ENCODE measurements at places on chromosomes 3 and 15.

GRCh38 chr15:97944724-97945123, 15.8 kb upstream of the ARRDC4 start:
- no peak for DNase-seq

DNA sequence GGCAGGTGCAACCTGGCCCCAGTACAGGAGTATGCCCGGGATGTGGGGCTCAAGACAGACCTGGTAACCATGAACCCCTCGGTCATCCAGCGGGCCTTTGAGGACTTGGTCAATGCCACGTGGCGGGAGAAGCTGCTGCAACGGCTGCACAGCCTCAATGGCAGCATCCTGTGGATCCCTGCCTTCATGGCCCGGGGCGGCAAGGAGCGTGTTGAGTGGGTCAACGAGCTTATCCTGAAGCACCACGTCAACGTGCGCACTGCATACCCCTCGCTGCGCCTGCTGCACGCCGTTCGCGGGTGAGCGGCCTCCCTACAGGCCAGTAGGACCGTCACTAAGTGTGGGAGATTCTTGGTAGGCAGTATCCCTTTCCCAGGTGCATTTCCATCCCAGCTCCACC, 51.0 kb downstream of the ST8SIA2 start:
- no peak for DNase-seq

GRCh38 chr3:100605358-100605757, 4.0 kb upstream of the ADGRG7 start:
- no peak for DNase-seq

DNA sequence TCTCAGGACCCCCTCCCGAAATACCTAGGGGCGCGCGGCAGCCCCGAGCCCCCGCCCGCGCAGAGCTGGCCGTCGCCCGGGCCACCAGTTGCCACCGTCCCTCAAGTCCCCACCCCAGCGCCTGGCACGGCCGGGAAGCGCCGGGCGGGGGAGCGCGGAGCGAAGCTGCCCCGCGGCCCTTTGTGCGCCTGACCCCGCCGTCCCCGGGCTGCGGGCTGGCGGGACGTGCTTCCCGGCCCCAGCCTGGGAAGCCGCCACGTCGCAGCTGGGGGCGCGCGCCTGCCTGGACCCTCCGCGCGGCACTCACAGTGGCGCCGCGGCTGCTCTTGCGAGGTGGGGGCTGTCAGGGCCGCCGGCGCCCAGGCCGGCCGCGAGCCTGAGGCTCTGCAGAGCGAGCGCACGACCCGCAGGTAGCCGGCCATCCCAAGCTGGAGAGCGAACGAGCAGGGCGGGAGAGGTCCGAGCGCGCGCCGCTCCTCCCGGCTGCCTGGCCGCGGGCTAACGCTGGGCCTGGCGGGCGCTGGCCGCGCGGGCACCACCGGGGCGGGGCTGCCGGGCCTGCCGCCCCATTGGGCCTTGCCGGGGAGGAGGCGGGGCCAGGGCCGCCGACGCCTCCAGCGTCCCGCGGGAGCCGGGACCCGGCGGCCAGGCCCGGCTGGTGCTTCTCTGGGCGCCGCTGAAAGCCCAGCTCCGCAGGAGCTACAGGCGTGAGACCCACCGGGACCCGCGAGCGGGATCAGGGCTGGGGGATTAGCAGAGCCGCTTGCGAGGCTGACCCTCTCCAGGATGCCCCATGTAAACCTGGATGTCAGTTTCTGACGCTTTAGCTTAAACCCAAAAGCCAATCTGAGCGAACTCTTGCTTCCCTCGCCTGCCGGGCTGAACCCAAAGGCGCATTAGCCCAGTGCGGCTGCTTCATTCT, at the start of gene IDH2:
Gene IDH2 (minus strand): TSS at position 500 of the 922 bp plus-strand sequence. CDS start 78 bp downstream, at position 422.
- peak; percentile 79 for DNase-seq

- DNase-seq = no peak
Measured at GRCh38 chr3:197814372-197814771, 23.3 kb downstream of the LRCH3 start.

DNA sequence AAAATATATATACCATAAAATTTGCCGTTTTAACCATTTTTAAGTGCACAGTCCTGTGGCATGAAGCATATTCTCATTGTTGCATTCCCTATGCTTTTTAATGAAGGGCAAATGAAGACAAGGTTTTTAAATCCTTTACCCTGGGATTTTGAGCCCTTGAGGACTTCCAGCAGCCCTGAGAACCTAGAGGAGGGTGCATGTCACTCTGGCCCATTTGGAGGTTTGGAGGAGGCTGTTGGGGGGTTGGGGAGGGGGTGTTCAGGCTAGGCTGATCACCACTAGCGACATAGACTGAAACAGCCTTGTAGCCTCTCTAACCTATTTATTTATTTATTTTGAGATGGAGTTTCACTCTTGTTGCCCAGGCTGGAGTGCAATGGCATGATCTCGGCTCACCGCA, 86.0 kb downstream of the SMAD6 start:
- no peak for DNase-seq
